ENCODE measurements at places on chromosomes 7 and 10.

DNA sequence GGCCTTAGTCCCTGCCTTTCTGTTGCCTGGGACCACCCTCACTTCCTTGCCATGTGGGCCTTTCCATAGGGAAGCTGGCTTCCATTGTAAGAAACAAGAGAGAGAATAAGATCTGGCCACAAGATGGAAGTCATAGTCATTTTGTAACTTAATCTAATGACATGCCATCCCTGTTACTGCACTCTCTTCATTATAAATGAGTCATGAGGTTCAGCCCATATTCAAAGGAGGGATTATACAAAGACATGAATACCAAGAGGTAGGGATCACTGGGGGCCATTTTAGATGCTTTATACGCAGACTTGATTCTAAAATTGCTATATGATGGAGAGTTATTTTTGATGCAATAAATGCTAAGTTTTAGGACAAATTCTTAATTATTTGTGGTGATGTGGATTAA lies 75.2 kb upstream of the CELF2 start:
- no peak for DNase-seq

- peak; percentile 72 for DNase-seq
These were observed 10.2 kb upstream of the MRPS24 start for GRCh38 chr7:43879477-43879876.

DNA sequence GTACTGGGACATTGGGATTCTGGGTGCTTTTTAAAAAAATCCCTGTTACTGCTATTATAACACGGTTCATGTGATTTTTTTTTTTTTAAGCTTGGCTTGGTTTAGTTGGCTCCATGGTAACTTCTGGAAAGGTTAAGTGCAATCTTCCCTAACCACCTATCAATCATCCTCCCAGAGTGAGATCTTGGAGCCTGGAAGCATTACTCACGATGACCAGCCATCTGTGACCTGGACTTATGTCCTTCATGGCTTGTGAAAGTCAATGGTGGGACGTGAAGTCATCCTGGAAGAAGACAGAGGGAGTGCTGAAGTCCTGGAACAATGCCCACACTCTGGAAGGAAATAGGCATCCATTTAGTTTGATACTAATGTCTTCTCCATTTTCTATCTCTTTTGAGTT lies 135.5 kb upstream of the FRMD4A start:
- DNase-seq = no peak

GRCh38 chr10:123606006-123606405 lies 60.1 kb upstream of the GPR26 start:
- no peak for DNase-seq

GRCh38 chr7:11203683-11204082 lies 230.0 kb downstream of the PHF14 start:
- DNase-seq = no peak

GRCh38 chr7:30916255-30916654 lies 4.6 kb downstream of the AQP1 start:
- no peak for DNase-seq

DNA sequence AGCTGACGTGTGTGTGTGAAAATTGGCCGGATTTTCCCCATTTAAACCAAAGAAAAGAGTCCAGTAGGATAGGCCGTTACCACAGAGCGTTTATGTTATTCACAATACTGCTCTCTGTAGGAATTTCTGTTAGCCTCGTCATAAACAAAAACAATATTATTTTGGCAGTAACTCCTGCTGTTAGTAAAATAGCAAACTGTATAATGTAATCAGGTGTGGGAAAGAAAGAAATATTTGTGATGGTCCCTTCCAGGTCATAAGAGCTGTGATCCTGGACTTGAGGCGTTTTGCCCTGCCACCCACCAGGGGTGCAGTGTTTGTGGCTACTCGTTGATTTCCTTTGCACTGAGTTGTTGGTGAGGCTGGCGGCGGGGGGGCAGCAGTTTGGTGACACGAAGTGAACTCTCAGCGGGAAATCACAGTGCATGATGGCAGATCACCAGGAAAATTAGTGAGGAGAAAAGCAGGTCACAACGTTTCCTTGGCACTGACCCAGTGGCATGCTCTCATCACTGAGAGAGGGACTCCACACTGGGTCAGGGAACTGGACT lies 2.8 kb downstream of the EEPD1 start:
- DNase-seq = no peak

- DNase-seq = no peak
These were observed 51.8 kb downstream of the TMEM209 start for GRCh38 chr7:130153211-130153908.

DNA sequence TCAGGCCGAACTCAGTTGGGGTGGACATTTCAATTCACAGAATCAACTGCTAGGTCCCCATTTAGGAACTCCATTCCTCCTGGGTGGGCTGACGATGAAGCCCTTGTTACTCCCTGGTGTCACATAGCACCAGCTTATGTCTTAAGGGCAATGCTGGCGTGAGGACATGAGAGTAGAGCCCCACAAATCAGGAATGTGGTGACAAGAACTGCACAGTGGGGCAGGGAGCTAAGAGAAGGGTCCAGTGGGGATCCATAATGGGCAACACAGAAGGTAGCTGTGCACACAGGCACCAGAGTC lies 57.0 kb downstream of the LYZL1 start:
- DNase-seq = no peak

GRCh38 chr10:130394832-130395231 lies 258.6 kb downstream of the GLRX3 start:
- no peak for DNase-seq

- DNase-seq = no peak
These were observed 141.8 kb upstream of the LRGUK start for GRCh38 chr7:133985300-133985699.

DNA sequence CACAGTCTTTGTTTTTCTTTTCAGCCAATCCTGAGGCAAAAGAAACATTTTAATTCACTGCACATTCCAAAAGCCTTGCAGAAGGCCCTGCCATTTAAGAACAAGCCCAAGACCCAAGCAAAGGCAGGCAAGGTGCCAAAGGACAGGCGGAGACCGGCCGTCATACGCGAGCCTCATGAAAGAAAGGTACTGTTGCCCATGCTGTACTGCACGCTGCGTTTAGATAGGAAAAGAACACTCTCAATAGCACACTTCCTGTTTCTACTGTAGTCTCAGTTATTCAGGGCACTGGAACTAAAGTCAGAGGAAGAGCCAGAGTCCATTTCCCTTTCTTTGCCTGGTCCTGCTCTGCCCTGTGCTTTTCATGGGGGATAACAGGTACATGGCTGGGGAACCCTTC lies 47.6 kb downstream of the BMS1 start:
- no peak for DNase-seq

GRCh38 chr10:94104316-94105000 lies 110.7 kb downstream of the PLCE1 start:
- no peak for DNase-seq

GRCh38 chr10:93413252-93413689 lies 68.9 kb downstream of the MYOF start:
- no peak for DNase-seq

GRCh38 chr7:143892527-143893300 lies 9.3 kb downstream of the TCAF1 start:
- peak; percentile 20 for DNase-seq

GRCh38 chr7:81195033-81195432 lies 276.2 kb upstream of the SEMA3C start:
- peak; percentile 38 for DNase-seq

DNA sequence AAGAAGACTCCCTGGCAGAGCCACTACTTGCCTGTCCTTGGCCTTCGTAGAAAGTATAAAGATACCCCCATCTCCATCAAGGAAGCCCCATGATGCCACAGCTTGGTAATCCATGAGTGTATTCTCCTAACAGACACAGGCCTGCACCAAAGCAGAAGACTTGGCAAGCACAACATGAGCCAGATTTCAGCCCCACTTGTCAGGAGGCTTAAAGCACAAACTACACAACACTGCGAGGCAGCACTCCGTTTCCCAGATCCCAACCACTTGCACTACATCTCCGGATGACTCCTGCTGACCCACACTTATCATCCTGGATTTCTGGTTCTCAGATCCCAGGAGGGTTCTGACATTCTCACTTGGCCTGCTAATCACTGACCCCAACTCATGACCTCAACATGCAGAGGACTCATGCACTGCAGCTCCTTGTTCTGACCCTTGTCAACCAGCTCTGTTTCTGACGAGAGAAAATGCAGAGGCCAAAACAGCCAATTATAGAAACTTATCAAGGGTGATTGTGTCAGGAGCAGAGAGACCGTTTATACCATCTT lies 100.8 kb downstream of the RELN start:
- DNase-seq = no peak

DNA sequence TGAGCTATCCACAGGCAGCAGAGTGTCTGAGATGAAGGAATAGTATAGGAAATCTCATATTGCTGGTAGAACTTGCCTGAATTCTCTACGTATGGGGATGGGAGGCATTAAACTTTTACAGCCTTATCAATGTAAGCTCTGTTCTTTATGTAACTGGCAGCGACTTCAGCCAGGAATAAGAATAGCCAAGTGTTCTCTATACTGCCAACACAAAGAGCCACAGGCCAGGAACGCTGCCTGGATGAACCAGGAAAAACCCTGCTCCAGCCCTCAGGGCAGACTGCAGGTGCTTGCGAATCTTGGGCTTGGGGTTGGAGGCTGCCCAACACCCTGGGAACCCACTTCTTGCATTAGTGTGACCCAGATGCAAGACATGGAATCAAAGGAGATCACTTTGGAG lies 6.1 kb upstream of the OLAH start:
- DNase-seq = no peak

DNA sequence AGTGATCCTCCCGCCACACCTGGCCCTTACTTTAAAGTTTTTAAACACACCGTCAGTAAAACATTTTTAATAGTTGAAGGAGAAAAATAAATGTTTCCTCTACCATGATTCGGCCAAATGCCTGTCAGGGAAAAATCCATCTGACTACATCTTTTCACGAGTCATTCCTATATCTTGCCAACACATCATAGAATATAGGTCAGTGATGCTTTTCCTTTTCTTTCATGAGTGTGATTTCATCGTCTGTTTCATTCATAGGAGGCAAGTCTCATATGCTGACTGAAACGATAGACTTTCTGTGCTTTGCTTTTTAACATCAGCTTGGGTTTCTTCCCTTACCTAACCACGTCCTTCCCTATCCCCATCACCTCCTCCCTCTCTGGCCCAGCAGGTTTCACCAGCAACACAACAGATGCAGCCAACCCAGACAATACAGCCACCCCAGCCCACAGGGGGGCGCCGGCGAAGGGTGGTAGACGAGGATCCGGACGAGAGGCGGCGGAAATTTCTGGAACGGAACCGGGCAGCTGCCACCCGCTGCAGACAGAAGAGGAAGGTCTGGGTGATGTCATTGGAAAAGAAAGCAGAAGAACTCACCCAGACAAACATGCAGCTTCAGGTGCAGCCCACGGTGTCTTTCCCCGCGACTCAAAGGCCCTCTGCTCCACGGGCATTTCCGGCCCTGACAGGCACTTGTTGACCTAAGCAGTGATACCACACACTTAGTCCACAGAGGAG lies 149.2 kb downstream of the TRIL start:
- peak; percentile 49 for DNase-seq

DNA sequence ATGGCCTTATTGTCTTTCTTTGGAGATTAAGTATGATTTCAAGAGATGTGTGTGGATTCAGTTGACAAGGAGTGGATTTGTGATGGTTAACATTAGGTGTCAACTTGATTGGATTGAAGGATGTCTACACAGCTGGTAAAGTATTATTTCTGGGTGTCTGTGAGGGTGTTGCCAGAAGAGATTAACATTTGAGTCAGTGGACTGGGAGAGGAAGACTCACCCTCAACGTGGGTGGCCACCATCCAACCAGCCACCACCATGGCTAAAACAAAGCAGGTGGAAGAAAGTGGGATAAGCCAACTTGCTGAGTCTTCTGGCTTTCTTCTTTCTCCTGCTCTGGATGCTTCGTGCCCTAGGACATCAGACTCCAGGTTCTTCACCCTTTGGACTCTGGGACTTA lies 76.1 kb downstream of the GPR37 start:
- no peak for DNase-seq

DNA sequence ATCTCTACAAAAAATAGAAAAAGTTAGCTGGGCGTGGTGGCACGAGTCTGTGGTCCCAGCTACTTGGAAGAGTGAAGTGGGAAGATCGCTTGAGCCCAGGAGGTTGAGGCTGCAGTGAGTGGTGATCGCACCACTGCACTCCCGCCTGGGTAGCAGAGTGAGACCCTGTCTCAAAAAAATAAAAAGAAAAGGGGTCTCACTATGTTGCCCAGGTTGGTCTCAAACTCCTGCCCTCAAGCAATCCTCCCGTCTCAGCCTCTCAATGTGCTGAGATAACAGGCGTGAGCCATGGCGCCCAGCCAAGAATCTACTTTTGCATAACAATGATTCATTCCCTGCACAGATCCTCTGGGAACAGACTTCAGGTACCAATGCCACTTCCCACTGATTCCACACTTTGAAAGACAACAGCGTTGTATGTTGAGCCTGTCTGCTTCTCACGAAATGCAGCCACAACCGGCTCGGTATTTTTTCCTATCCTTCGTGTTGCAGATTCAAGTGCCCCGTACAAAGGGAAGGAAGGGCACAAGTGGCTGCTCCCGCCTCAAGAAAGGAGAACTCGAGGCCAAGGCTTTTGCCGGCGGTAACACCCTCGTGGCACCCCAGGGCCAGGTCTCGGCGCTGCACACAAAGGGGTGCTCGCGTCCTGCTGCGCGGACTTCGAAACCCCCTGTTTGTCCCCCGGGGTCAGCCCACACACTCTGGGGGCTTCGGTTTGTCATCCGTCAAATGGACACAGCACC lies 745 bp downstream of the DAGLB start:
- DNase-seq = peak; percentile 95

DNA sequence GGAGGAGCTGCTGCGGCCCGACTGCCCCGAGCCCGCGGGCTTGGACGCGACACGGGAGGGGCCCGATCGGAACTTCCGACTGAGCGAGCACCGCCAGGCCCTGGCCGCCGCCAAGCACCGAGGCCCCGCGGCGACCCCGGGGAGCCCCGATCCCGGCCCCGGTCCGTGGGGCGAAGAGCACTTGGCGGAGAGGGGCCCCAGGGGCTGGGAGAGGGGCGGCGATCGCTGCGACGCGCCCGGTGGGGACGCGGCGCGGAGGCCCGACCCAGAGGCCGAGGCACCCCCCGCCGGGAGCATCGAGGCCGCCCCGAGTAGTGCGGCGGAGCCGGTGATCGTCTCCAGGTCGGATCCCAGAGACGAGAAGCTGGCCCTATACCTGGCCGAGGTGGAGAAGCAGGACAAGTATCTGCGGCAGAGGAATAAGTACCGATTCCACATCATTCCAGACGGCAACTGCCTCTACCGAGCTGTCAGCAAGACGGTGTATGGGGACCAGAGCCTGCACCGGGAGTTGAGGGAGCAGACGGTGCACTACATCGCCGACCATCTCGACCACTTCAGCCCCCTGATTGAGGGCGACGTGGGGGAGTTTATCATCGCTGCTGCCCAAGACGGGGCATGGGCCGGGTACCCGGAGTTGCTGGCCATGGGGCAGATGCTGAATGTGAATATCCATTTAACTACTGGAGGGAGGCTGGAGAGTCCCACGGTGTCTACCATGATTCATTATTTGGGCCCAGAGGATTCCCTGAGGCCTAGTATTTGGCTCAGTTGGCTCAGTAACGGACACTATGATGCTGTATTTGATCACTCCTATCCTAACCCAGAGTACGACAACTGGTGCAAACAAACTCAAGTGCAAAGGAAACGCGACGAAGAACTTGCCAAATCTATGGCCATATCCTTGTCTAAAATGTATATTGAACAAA lies 1.4 kb downstream of the OTUD1 start:
- DNase-seq = peak; percentile 49

- peak; percentile 60 for DNase-seq
These were observed 728.5 kb downstream of the TNS3 start for GRCh38 chr7:46853451-46853850.

GRCh38 chr7:142855756-142856564 lies 1.1 kb downstream of the EPHB6 start:
- DNase-seq = peak; percentile 70

GRCh38 chr7:139702313-139702731 lies 75.5 kb downstream of the HIPK2 start:
- no peak for DNase-seq
